Mesangial cell (primary cell): ENCODE measurements at places on chromosomes 11 and 22. TPM values are rescaled to one million over a fixed set of nuclear protein-coding genes. Genes with fewer than 3 reads are reported as not detected.

Gene C22orf31
- not detected in 2 replicates for total RNA-seq

Gene RGL4
- not detected in 2 replicates for total RNA-seq

Gene KCNA4
- total RNA-seq: not detected in 2 replicates

Gene CRYBA4
- not detected in 2 replicates for total RNA-seq

Gene MB
- not detected in 2 replicates for total RNA-seq

Gene MUC5AC
- not detected in 2 replicates for total RNA-seq

Gene PHETA2
- total RNA-seq: 12.5 and 14.3 TPM in 2 replicates

Gene TBX10
- not detected in 2 replicates for total RNA-seq

Gene OR8G5
- total RNA-seq: not detected in 2 replicates

Gene GPR83
- not detected in 2 replicates for total RNA-seq

Gene CAVIN3
- total RNA-seq: 161 and 319 TPM in 2 replicates

Gene CREBZF
- 16.0 and 24.2 TPM in 2 replicates for total RNA-seq

Gene SCGB1D2
- not detected in 2 replicates for total RNA-seq

Gene APOL6
- total RNA-seq: 4.4 and 9.0 TPM in 2 replicates

Gene KRTAP5-1
- total RNA-seq: not detected in 2 replicates

Gene NELL1
- not detected in 2 replicates for total RNA-seq

Gene SLC6A5
- total RNA-seq: not detected in 2 replicates

Gene KLHL35
- 1.8 and 4.6 TPM in 2 replicates for total RNA-seq

Gene TRIM6
- total RNA-seq: 5.1 and 6.1 TPM in 2 replicates

Gene SERHL2
- 1.5 and 2.4 TPM in 2 replicates for total RNA-seq
